ENCODE measurements at places on chromosomes 5 and 9.

DNA sequence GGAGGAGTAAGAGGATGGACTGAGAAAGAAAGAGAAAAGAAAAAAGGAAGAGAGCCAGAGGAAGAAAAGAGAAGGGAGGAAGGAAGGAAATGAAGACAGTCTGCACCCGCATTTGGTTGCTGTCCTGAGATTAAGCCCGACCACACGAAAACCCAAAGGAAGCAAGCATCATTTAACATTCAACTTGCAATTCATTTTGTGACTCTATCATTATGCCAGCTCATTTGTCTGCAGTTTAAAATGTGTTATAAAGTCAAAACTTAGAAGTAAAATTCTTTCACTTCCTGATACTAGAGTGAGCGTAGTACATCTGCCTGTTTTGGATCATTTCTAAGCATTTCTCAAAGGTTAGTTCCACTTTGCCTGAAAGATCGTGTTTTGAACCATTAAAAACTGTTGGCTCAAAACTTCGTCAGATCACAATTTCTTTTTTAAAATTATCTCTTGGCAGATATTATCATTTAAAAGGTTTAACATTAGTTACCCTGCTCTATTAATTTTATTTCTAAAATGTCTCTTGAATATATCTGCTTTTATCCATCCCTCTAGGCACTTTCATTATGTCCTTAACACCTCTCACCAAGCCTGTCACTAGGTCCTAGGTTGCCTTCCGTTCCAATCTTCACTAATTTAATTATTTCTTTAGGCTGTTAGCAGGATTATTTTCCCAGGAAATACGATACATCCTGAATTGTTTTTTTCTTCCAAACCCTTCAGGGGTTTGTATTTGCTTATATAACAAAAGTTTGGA, 240.9 kb downstream of the TLE4 start:
- DNase-seq: no peak

GRCh38 chr5:165201771-165202518, 1696.5 kb downstream of the MAT2B start:
- DNase-seq: no peak

- no peak for DNase-seq
Measured at GRCh38 chr5:39459071-39459470, 34.3 kb upstream of the DAB2 start.

- DNase-seq: no peak
Measured at GRCh38 chr5:64632251-64632650, 58.1 kb upstream of the SHISAL2B start.

DNA sequence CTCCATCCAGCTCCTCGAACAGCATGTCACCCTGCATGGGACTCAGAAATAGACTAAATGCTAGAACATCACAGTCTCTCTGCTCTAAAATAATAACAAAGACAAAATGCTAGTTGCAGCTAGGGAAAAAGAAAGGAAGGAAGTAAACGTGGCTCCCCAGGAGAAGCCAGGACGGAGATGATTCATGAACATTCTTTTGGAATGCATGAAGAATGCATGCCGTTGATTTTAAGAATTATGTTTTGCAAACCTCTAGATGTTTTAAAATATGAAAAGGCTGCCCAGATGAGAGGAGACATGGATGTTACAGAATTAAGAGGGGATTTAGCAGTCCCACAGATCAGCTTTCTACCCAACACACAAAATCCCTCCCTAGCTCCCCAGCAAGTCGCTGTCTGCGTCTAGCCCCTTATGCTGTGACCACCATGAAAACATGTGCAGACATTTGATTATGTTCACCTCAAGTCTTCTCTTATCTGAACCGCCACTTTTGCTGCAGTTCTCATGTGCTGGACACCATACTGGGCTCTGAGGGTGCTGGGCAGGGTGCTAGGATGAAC, 139.4 kb upstream of the LMX1B start:
- no peak for DNase-seq

GRCh38 chr5:78509884-78510769, 138.4 kb downstream of the LHFPL2 start:
- no peak for DNase-seq

- no peak for DNase-seq
Measured at GRCh38 chr9:36691671-36692070, 119.0 kb downstream of the MELK start.

- no peak for DNase-seq
Measured at GRCh38 chr9:27335075-27335474, 38.1 kb upstream of the EQTN start.

DNA sequence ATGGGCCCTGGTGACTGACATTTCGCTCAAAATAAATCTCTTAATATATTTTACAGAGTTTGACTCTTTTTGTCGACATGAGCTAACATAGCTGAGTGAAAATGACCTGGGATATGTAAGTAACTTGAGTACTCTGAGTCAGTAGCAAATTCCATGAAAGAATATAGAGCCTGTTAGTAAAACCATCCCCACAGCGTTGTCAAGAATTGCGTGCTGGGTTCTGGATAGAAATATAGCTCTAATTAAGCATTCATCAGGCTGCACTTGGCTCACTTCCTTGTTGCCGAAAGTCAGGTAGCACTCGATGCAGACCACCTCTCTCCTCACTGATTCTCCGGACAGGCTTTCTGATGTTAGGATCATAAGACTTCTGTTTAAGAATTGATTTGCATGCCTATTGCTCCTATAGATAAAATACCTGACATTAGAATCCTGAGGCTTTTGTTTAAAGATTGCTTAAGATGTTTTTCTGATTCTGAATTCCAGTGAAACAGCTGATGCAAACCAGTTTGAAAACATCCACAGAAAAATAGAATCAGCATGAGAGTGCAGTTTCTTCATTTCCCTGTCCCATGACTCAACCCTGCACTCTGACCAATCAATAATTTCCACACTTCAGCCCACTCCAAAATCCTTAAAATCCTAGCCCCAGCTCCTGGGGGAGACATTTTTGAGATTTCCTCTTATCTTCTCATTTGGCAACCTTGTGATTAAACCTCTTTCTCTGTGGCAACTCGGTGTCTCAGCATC, 310.6 kb downstream of the DIRAS2 start:
- DNase-seq: no peak

DNA sequence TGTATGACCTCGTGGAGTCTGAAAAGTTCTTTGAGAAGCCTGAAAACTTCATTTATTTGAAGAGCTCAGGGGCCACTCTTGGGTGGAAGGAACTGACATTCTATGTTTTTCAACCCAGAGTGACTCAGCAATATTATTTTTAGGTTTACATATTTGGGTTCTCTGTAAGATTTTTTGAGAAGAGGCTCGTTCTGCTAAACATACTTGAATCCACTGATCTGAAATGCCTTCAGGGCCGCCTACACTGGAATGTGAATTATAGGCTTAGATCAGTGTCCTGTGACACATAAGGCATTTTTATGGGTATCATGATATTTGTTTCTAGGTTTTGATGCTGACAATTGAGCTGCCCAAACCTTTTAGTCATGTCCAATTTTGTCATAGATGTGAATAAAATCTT, 86.2 kb downstream of the PSAT1 start:
- no peak for DNase-seq

- no peak for DNase-seq
Measured at GRCh38 chr9:89996773-89997172, 392.0 kb downstream of the GADD45G start.

DNA sequence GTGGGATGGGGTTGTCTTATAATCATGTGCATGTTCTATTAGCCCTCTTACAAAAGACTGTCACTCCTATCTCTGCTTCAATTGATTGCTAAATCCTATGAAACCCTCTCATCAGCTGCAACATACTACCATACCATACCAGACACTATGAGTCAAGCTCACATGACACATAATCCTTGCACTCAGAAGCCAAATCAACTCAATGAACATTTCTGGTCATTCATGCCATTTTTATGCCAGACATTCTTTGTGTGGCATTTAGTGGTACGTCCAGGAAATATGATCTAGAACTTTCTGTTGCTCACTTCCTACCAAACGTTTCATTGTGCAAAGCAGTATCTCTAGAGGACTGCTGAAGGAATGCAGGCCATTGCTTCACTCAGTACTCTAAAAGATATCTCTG, 159.2 kb upstream of the GNA14 start:
- no peak for DNase-seq

GRCh38 chr5:144712090-144712489, 541.4 kb downstream of the KCTD16 start:
- DNase-seq: no peak

DNA sequence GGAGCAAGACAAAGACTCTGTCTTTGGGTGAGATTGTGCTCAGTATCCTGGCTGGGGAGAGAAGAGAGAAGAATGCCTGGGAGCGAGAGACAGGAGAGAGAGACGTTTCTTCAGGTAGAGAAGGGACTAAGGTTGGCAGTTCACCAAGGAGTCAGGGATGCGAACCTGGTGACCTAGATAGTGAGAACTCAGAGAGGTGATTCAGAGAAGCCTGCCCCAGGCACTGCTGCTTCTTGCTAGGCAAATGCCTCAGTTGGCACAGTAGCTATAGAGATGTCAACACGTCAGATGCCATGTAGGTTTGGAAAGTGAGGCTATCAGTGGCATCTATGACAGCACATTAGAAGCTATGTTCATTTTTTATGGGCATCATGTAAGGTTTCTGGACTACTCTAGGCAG, 231.6 kb upstream of the VLDLR start:
- no peak for DNase-seq

All from activated CD8-positive, alpha-beta memory T cell treated with anti-CD3 and anti-CD28 coated beads for 48 hours (primary cell).